ENCODE measurements at places on chromosomes 2 and 18.

DNA sequence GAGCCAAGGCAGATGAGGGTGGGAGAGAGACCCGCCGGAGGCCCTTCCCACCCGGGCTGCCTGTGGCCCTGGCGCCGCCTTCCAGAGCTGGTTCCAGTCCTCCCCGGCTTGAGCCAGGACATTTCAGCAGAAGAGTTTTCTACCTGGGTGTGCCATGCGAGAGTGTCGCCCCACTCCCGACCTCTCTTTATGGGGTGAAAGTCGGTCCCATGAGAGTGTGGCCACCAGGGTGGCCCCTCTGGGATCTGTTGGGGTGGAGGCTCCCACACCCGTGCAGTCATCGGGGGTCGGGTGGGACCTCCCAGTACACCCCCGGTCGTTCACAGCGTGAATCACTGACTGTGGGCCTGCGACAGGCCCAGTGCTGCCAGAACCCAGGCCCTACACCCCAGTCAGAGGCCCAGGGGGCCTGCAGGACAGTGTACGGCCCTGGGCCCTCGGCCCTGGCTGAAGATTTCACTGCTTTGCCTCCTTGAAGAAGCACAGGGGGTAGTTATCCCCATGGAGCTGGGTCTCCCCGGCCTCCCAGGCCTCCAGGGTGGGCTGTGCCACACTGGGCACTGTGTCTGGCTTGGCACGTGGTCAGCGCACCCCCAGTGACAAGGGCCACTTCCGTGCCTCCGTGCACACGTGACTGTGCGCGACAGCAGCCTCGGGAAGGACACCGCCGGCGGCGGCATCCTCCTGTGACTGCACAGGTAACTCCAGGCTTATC, 5.9 kb downstream of the NFATC1 start:
- DNase-seq, result no peak

- no peak for DNase-seq
Observed at GRCh38 chr2:67604360-67604759, 207.2 kb downstream of the ETAA1 start.

DNA sequence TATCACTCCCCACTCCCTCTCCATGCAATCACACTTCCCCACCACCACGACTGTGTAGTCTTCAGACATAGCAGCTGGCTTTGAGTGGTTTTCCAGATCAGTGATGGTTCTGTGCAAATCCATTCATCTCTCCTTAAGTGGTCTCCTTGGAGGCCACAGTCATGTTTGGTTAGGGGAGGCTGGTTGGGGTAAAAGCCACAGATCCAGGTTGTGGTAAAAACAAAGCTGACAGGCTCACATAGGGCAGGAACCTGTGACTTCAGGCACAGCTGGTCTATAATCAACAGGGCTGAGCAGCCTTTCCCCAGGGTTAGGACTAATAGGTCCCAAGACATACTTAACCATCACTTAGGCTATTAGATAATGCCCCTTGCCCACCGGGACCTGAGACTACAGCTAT, 46.2 kb upstream of the FZD7 start:
- no peak for DNase-seq

GRCh38 chr2:9703085-9703678, 72.4 kb upstream of the YWHAQ start:
- no peak for DNase-seq

DNA sequence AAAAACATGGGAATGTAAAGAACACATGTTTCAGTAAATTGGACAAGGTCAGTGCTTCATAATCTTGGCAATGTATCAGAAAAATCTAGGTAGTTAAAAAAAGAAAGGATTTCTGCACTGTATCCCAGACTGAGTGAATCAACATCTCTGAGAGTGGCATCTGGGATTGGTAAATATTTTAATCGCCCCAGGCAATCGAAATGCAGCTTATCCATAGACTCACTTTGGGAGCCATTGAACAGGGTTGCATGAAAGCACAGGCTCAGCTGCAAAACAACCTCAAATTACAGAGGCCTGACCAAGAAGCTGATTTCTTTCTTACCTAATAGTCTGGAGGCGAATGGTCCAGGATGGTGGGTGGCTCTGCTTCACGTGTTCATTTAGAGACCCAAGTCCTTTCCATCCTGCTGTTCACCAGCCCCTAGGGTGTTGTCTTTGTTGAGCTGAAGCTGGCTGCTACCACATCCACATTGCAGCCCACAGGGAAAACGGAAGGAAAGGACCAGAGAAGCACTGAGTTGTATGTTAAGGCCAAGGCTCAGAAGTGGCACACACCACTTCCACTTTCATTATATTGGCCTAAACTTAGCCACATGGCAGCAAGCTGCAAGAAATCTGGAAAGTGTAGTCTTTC, 59.0 kb downstream of the MOGAT1 start:
- no peak for DNase-seq

DNA sequence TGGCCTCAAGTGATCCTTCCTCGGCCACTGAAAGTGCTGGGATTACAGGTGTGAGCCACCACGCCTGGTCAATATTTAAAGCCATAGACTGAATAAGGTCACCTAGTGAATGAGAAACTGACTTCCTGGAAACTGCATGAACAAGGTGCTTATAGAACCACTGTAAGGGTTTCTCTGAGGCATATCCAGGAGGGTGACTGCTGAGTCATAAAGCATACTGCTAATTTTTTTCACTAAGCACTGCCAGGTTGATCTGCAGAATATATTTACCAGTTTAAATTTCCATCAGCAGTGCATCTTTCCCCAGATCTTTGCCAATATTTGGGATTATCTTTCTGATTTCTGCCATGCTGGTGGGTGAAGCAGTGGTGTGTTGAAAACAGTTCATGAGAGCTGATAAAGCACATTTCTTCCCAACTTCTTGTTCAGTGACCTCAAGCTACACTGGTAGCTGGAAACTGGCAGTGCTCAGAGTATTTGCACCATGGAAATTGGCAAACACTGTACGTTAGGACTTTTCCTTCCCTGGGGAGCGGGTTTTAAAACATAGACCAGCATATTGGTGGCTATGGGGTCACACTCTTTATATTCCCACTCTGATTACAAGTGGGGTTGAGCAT, 4.2 kb upstream of the CLIP4 start:
- no peak for DNase-seq

DNA sequence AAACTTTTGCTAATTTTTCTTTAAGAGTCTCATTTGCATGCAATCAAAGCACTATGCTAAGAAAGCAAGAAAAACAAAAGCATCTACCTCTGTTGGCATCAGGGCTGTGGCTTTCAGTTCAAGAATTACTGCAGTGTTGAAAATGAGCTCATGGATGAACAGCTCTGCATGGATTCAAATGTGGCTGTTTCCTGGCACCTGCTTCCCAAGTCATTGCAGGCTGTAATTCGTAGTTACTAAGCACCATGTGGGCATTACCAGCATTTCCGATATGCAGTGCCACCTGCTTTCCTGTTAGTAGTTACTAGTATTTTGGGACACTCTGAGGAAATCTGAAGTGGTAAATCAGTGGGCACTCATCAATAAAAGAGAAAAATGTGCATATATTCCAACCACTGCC, 37.8 kb upstream of the FAM110C start:
- no peak for DNase-seq

- no peak for DNase-seq
Observed at GRCh38 chr2:72625366-72625765, 200.5 kb downstream of the EXOC6B start.

- DNase-seq, result peak; percentile 30
Observed at GRCh38 chr18:55199291-55199963, 240.2 kb upstream of the CCDC68 start.

- DNase-seq, result no peak
Observed at GRCh38 chr2:224894356-224894755, 147.9 kb downstream of the DOCK10 start.

DNA sequence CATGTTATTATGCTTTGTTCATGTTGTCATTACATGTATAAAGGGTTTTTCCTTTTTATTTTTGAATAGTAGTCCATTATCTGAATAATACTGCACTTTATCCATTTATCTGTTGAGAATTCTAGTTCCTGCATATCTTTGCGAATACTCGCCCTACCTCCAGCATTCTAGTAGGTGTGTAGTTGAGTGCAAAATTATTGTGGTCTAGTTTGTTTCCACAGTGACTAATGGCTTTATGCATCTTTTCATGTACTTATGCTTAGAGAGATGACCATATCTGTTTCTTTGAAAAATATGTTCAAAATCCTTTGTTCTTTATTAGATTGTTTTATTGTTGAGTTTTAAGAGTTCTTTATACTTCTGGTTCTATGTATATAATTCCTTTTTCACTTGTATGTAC, 48.8 kb downstream of the EIF5B start:
- no peak for DNase-seq

GRCh38 chr18:8525692-8526091, 83.5 kb upstream of the RAB12 start:
- no peak for DNase-seq

DNA sequence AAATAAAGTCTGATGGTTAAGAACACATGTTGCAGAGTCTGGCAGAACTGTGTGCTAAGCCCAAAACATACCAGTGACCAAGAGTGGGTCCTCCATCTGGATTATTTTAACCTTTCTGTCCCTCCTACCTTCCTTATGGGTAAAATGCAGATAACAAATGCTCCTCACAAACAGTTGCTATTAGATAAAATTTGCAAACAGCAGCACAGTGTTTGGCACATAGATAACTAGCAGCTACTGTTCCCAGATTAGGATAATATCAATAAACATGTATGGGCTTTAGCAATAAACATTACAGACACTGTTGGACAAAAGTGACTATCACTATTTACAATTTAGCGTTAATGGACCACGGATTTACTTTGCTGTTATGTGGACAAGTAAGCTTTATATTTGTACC, 154.9 kb downstream of the TCF4 start:
- DNase-seq, result no peak

DNA sequence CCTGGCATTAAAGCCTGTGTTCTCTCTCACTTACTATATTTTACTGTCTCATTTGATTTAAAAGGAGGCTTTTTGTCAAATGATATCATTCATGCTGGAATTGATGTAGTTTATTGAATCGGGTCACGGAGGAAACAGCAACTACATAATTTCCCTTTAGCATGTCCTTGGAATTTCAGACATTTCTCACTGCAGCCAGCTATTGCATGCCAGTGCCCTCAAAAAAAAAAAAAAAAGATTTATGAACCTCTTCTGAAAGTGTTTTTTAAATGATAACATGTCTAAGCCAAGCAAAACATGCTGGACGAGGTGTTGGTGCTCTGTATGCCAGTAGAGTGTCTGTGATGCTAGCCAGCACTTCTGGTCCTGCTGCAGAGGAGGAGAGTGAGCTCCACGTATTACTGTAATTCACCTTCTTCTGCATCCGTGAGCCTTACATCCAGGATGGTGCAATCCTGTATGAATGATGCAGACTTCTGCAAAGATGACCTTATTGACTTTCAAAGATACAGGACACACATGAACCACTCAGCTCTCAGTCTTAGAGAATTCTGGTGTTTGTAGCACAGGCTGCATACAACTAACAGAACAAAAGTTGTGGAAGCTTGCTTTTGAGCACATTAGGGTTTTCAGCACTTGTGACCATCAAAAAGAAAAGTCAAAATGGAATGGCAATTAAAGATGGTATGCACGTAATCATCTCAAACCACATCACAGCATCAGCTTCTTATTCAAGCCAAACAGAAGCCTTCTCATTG, 31.1 kb downstream of the UGP2 start:
- DNase-seq, result no peak

- DNase-seq, result no peak
Observed at GRCh38 chr2:38676681-38677080, 10.8 kb downstream of the GALM start.

- DNase-seq, result no peak
Observed at GRCh38 chr18:38575648-38576047, 1010.0 kb upstream of the CELF4 start.

- no peak for DNase-seq
Observed at GRCh38 chr2:237884681-237885080, 25.3 kb downstream of the RAMP1 start.

DNA sequence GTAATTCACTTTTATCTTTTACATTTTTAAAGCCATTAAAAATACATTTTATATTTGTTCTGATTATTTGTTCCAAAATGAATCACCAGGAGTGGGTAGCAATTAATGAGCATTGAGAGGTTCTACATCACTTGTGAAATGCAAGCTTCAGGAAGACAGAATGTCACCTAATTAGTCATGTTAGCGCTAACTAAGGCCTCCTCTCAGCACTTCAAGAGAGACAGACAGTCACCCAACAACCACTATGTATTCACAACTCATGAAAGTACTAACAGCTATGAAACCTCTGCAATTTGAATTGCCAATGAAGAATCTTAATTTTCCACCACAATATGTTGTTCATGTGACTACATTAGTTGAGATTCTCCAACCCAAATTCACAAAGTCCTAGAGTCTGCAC, 611.0 kb downstream of the KCNJ3 start:
- DNase-seq, result no peak

GRCh38 chr2:134508391-134508790, 210.4 kb downstream of the TMEM163 start:
- DNase-seq, result no peak

GRCh38 chr2:99597616-99598015, 107.8 kb upstream of the REV1 start:
- no peak for DNase-seq

DNA sequence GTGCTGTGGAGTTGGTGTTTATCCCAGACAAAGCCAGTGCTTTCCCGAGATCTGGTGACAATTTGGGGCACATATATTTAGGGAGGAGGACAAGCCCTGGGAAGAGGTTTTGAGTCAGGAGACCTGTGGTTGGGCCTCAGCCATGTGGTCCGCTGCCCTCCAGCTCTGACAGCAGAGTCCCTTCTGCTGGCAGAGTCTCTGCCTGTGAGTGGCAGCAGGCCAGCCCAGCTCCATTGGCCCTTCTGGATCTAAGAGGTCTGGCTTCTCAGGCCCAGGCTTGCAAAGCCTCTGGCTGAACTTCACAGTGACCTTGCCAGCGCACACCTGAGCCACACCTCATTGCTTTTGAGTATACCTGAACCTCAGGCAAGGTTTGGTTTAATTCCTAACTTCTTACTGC, 115.3 kb downstream of the BCL2L11 start:
- DNase-seq, result no peak

DNA sequence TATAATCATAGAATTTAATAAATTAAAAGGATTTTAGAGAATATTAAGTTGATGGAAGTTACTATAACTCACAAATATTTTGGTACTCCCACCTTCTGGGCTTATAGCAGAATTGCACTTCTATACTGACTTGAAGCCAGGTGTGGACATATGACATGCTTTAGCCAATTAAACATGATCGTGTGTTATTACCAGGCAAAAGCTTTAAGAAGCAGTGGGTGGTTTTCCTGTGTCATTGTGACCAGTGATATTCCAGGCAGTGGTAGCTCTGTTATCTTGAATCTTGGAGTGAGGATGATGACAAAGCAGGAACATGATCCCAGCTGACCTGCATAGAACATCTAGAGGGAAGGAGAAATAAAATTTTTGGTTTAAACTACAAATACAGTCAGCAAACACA, 370.9 kb upstream of the ZEB2 start:
- no peak for DNase-seq

GRCh38 chr2:176872406-176872805, 340.2 kb upstream of the HNRNPA3 start:
- DNase-seq, result no peak

GRCh38 chr2:113217455-113218282, 43.9 kb downstream of the PSD4 start:
- DNase-seq, result no peak

GRCh38 chr2:105872142-105872728, 127.5 kb downstream of the NCK2 start:
- DNase-seq, result peak; percentile 11

All from testis (tissue), 5 donors.